ENCODE measurements at places on chromosomes 3 and 15.

GRCh38 chr3:56998076-56998529 is 62.4 kb upstream of the SPATA12 start:
- no peak for DNase-seq

GRCh38 chr15:78195735-78196201 is 38.6 kb downstream of the ACSBG1 start:
- peak; percentile 51 for DNase-seq

DNA sequence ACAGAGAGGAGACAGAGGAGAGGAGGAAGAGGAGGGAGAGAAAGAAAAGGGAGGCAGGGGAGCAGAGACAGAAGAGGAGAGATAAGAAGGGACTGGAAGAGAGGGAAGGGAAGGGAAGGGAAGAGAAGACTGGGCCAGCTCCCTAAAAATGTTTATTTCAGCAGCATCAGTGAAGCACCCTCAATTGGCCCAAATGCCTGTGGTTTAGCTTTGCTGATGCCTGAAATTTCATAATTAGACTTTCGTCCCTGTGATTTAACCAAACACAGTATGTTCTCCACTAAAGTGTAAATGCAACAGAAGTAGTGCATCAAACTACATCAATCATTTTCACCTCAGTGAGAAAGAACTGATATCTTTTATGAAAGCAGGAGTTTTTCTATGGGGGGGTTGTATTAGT is 55.9 kb downstream of the NOX5 start:
- no peak for DNase-seq

GRCh38 chr15:39548561-39548960 is 32.3 kb upstream of the THBS1 start:
- DNase-seq = no peak

DNA sequence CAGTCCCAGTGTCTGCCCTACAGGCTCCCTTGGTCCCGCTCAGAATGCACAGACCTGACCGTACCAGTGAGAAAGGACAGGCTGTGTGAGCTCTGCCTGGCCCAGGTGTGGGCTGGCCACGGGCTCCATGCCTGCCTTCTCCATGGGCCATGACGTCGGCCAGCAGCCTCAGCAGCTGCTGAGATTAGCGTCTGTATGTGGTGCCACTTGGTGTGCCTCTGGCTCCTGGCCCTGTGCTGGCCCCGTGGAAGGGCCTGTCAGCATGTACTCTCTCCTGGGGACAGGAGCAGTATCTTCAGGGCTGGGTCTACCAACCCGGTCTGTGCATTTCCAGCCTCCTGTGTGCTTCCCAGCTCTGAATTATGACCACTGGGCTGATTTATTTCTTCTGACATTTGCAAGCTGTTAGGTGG is 25.7 kb downstream of the KLF13 start:
- DNase-seq = no peak

DNA sequence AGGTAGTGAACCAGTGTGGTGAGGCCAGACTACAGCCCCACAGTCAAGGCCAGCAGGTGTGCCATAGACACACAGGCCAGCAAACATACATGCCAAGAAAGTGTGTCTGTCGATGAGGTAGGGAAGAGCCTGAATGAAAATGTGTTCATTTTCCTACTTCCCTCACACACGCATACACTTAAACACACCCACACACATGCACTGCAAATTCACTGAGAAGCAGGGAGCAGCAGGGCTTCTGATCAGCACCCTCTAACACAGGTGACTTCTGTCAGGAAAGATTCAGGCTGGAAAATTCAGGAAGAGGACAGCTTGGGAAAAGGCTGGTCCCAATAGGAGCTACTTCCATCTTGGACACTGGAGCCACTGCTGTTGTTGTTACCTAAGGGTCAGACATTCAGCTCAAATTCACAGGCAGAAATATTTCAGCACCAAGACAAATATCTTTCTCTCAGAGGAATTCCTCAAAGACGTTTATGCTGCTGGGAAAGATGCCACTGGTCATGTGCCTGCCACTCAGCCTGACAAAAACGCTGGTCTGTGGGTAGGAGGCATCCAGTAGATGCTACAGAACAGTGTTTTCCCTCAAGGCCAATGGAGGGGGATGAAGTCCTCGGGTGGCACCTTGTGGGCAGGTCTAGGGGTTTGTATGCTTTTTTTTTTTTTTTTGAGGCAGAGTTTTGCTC is 40.9 kb upstream of the LARS2 start:
- no peak for DNase-seq

- DNase-seq = no peak
Observed at GRCh38 chr3:115550285-115550761, 73.0 kb upstream of the GAP43 start.
